Naive thymus-derived CD4-positive, alpha-beta T cell (primary cell): ENCODE measurements at places on chromosomes 6 and 20.

GRCh38 chr6:149082320-149082719 lies 235.2 kb upstream of the TAB2 start:
- peak; percentile 79 for DNase-seq

GRCh38 chr6:122713138-122713537 lies 66.4 kb upstream of the FABP7 start:
- DNase-seq: no peak

DNA sequence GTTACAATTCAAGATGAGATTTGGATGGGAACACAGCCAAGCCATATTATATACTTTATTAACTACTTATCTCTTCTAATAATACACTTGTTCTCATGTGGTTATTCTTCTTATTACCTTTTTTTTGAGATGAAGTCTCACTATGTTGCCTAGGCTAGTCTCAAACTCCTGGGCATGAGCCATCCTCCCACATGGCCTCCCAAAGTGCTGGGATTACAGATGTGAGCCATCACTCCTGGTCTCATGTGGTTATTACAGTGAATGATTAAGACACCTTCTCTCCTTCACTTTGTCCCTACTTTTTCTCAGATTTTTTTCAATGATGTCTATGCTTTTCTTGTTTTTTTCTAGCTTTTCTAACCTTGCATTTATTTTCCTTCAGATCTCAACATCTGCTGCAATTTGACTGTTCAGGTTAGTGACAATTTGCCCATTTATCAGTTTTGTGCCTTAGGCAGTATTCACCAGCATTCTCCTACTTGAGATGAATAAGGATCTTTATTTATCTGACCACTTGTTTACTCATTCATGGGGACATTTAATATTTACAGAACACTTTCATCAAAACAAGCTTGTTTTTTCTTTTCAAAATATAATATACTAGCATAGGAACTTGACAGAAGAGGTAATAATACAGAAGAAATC lies 105.7 kb downstream of the SLC16A10 start:
- no peak for DNase-seq

- peak; percentile 28 for DNase-seq
Observed at GRCh38 chr6:159790956-159791598, 810 bp downstream of the MRPL18 start.

GRCh38 chr6:97917369-97917768 lies 634.4 kb upstream of the MMS22L start:
- DNase-seq: no peak

GRCh38 chr20:10328897-10329255 lies 105.1 kb downstream of the MKKS start:
- no peak for DNase-seq

GRCh38 chr6:46325561-46326530 lies 155.1 kb upstream of the ENPP5 start:
- DNase-seq: no peak

DNA sequence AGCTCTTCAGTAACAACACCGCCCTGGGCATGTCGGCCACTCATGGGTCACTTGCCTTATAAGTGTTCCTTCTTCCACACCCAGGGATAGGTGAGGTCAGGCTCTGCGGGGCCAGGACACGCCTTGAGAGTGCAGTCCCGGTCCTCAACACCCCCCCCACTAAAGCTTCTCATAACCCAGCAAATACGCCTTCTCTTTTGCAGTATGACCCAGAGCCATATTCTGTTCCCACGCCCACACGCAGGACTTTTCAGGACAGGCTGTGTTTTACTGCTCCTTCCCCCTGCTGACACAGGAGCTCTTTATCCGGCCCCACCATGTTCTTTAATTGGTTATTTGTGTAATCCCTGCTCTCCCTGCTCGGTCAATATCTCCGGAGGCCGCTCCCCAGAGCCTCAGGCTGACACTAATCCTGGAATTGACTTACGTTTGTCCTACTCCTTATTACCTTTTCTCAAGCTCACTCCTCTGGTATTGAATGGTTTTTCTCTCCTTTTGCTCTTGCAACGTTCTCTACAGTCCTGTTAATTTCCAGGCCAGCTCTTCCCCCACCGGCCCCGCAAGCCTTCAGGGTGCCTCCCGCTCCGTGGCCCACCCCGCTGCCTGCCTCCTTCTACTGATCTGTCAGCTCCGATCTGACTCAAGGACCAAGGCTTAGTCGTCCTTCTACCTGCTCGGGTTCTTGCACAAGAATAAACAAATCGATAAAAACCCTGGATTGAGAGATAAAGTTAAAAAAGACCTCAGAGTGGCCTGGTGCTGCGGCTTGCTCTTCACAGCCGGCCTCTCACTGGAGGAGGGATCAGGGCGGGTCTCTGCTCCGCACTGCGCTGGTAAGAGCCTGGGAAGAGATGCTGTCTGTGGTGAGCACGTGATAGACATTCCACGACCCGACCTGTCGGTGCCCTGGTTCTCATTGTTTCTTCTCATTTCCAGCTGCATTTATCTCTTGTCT lies 357.5 kb downstream of the ZFAND3 start:
- DNase-seq: no peak

GRCh38 chr6:38212579-38212978 lies 393.1 kb downstream of the ZFAND3 start:
- no peak for DNase-seq

DNA sequence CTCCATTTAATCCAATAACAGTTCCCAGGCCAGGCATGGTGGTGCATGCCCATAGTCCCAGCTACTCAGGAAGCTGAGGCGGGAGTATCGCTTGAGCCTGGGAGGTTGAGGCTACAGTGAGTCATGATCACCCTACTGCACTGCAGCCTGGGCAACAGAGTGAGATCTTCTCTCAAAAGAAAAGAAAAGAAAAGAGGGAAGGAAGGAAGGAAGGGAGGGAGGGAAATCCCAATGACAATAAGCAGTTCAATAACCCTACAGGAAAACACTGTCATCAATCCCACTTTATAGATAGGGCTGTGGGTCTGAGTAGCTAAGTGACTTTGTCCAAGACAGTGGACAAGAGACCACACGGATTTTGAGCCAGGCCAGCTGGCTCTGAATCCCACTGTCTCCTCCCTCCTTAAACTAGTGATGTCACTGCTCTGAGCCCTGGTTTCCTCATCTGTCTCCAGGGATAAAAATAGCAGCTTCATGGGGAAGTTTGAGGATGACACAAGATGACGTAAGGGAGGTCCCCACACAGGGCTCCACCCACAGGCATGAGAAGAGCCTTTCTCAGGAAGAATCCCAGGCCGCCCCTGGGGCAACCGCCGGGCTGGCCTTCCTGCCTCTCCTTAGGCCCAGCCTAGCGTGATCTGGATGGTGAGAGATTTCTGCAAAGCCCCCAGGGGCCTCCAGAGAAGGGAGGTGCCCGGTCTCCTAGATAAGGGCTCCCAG lies 7.2 kb upstream of the TRIB3 start:
- no peak for DNase-seq

DNA sequence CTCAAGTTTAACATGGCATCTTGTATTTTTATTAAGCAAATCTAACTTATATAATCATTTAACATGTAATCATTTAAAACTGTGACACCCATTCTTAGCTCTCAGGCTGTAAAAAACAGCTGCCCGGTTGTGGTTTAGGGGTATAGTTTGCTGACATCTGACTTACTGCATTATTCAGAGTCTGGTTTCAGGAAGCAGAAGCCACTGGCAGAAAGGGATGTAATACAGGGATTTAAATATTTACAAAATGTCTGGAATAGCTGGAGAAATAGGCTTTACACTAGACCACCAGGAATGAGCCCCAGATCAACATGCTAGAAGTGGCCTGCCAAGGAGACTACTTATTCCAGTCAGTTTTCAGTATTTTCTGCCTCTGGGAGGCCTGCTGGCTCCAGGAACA lies 421.1 kb downstream of the CD109 start:
- DNase-seq: no peak

- no peak for DNase-seq
Observed at GRCh38 chr6:139533573-139534471, 159.4 kb upstream of the CITED2 start.

DNA sequence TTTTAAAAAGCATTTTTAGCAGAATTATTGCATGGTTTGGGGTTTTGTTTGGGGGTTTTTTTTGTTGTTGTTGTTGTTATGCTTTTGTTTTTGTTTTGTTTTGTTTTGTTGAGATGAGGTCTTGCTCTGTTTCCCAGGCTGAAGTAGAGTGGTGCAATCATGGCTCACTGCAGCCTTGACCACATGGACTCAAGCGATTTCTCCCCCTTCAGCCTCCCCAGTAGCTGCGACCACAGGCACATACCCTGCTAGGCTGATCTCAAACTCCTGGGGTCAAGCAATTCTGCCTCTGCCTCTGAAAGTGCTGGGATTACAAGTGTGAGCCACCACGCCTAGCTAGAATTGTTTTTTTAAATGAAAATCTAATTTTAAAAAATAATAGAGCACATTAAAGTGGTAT lies 35.7 kb downstream of the UBR2 start:
- DNase-seq: no peak

- DNase-seq: peak; percentile 43
Observed at GRCh38 chr6:6581054-6581453, 7.5 kb upstream of the LY86 start.

- peak; percentile 51 for DNase-seq
Observed at GRCh38 chr6:32845384-32845884, 1.6 kb upstream of the PSMB8 start.

DNA sequence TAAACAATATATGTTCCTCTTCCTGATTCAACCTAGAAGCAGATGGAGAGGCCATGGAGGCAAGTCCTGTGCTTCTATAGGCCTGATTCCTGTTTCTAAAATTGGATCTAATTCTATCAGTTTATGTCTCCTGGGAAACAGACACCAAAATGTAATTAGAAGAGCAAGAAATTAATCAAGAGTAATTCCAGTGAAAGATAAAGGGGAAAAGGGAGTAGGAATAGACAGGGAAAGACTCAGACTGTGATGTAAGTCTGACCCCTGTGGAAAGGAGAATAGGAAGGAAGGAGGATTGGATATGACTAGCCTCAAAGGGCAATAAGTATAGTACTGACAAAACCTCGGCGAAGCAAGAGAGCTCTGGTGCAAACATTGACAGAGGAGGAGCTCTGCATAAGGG lies 33.9 kb upstream of the FBXO30 start:
- DNase-seq: no peak

GRCh38 chr20:58976061-58976730 lies 4.9 kb upstream of the NELFCD start:
- no peak for DNase-seq

DNA sequence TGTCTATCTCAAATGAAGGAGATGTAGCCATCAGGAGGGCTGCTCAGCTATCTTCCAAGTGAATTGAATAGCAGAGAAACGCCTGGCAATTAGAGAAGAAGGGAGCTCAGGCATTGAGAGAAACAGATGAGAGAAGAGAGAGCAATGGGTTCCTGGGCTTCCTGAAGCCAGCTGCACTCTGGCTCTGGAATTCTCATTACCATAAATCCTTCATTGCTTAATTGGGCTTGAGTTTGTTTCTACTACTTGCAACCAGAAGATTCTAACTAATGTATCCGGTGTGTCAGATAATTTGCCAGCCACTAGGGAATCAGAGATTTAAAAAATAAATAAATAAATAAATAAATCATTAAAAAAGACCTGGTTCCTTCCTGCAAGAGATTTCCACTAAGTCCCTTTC lies 25.0 kb upstream of the CDKAL1 start:
- DNase-seq: no peak
